Fibroblast of skin of back (primary cell): ENCODE measurements at places on chromosomes 13 and 19.
A peak's percentile ranks its signal among the peaks of the same experiment; 100 is the strongest.

DNA sequence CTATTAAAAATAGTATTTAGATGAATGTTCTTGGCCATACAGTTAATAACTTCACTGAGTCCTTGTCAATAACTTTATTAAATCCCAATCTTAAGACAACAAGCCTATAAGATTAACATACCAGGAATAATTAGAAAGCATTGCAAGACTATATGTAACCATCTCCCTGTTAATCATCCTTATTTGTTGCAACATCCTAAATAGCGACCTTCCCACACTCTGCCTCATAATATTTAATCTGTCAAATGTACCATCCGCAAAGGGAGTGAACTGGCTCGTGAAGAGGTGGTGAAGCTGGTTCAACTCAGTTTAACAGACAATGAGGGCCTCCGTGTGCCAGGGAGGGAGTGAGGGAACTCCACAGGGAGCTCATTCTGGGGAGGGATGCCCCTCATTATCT, 33.9 kb downstream of the KL start:
- DNase-seq = no peak

GRCh38 chr19:15534957-15535864, 26.9 kb downstream of the CYP4F22 start:
- no peak for DNase-seq

DNA sequence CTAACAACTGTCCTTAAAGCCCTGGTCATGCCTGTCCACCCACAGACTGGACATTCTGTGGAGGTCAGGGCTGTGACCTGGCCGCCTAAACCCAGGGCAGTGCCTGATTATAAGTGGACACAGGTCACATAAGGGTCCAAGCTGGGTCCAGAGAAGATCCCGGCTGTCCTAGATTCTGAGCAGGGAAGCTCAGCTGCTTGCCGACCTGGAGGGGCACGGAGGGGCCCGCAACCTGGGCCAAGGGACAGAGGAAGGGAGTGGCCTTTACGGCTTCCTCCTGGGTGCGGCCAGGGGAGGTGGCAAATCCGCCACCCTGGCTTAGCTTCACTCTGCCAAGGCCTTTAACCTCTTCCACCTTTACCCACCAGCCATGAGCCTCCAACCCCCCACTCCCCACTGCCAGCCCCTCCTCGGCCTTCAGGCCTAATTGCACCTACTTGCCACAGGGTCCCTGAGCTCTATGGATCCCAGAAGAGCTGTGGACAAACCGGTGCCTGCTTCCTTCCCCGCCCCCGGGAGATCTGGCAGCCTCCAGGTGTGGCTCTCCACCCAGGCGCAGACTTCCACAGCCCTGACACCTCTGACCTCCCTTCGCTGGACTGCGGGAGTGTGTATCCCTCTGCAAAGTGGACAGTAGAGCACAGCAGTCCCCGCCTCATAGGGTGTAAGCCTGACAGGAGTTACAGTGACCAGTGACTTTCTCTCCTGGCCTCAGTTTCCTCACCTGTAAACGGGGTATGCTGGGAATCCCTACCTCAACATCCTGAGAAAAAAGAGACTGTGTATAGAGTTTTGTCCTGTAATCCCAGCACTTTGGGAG, 1.7 kb downstream of the CD320 start:
- no peak for DNase-seq

DNA sequence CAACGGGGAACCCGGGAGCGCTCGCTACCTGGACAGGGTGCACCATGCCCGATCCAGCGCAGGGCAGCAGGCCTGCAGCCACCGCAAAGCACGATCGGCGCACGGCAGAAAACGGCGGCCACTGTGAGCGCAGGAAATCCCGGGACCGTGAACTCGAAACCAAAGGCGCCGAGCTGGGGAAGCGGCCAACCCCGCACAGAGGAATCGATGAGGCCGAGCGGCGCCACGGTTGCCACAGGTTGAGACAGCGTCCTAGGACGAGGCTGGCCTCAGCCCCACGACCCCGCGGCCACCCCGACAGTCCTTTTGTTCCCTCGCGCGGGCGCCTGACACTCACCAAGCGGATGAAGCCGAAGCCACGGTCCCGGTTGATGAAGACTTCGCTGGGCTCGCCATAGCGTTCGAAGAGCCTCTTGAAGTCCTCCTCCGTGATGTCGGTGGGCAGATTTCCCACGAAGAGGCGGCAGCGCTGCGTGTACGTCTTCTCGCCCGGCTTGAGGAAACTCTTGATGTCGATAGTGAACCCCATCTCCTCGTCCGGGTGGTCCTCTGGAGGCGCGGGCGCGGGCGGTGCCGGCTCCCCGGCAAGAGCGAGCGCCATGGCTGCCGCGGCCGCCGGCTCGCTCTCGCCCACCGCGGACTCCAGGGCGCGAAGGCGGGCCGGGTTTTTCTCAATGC, 557 bp downstream of the PSPC1 start:
- peak; percentile 46 for DNase-seq

DNA sequence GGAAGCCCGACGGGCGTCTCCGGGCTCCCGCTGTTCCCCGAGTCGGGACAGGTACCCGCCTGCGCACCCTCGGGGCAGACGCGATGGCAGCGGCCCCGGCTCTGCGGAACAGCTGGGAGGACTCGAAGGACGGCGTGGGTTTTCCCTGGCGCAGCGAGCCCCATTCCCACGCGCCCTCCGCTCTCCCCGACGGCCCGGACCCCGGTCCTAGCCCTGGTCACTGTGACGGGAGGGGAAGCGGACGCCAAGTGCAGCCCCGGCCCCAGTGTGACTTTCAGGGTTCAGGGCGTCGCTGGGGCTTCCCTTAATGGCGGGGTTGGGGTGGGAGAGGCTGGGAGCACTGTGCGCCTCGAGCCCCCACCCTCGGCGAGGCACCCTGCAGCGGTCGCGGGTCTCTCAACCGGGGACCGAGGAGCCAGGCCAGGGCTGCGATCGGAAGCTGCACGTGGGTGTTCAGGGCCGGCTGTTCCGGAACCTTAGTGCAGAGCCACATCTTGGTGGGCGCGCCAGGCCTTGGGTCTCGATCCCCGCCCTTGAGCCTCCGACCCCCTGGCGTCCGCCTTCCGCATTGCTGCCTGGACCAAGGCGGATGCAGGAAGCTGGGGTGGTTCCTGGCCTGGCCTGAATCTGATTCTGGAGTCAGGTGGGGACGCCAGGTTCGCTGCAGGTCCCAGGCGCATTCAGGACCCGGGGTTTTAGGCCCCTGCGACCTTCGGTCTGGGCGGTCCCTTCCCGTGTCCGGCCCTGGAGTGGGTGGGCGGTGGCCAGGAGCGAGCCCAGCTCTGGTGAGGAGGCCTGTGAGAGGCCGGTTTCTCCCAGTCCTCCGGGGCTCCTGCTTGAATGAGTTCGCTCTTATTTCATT, 3.5 kb downstream of the LGALS7B start:
- DNase-seq = no peak
